LHCN-M2 (cell line): ENCODE measurements at places on chromosomes 2 and 18.

DNA sequence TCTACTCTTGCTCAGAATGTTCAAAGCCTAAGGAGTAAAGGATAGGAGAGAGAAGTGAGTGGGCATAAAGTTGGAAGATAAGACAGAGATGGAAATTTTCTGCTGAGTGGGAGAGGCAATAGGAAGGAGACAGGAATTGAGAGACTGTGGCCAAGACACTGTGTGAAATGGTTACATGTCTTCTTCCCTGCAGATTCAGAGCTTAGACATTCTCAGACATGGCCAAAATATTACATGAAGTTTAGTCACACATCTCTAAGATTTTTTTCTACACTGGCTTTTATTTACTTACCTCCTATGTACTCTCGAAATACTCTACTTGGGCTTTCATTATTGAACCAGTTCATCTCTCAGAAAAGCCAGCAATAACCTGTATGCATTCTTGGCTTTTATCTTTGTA, 363.0 kb upstream of the FANCL start:
- no peak for DNase-seq

GRCh38 chr2:213205944-213206343, 54.5 kb upstream of the IKZF2 start:
- no peak for DNase-seq

DNA sequence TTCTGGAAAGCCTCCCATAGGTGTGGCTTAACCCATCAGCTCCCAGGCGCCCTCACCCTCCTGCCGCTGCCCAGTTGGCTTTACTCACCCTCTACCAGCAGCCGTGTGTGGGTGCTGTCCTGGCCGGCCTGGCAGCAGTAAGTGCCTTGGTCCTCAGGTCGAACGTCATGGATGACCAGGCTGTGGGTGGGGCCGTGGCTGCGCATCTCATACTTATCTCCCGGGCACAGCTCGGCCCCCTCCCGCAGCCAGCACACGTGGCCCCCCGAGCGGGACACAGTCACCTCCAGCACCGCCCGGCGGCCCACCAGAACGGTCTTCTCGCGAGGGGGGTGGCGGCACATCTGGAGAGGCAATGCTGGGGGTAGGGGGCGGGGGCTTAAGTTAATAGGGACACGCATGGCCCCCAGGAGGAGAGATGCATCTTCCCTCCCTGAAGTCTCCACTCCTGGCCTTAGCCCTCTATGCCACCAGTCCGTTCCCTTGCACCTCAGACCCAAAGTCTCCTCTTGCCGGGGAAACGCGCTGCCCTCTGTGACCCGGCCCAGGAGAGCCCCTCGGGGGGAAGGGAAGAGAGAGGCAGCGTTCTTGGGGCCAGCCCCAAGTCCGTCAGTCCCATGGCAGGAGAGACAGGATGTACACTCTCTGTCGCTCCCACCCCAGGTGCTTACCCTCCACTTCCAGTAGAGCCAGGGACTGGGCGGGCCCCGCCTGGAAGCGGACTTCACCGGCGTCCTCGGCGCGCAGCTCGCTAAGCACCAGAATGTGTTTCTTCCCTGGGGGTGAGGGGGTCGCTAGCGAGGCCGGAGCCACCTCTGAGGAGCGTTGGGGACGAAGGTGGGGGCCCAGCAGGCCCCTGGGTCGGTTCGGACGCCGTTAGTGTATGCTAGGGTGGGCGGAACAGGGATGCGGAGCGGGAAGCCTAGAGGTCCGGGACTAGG, 7.9 kb downstream of the TMEM198 start:
- peak; percentile 66 for DNase-seq

DNA sequence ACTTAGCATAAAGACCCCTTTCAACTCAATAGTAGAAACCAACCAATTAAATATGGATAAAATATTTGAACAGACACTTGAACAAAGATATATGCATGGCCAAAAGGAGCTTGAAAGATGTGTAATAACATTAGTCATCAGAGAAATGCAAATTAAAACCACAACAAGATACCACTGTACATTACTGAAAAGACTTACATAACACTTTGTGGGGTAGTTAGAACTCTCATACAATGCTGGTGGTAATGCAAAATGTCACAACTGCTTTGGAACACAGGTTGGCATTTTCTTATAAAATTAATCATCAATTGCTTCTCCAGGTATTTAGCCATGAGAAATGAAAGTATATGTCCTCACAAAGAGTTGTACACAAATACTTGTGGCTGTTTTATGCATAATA, 60.7 kb downstream of the TTC27 start:
- peak; percentile 63 for DNase-seq

- DNase-seq = peak; percentile 62
Measured at GRCh38 chr2:222318026-222318711, 19.4 kb upstream of the PAX3 start.

GRCh38 chr2:156635646-156636045, 199.5 kb downstream of the GPD2 start:
- DNase-seq = no peak

GRCh38 chr2:18971628-18972027, 382.3 kb upstream of the NT5C1B start:
- DNase-seq = peak; percentile 21

- DNase-seq = no peak
Measured at GRCh38 chr2:222608081-222608480, 47.8 kb downstream of the FARSB start.

GRCh38 chr2:219441451-219442255, 7.0 kb downstream of the SPEG start:
- peak; percentile 59 for DNase-seq

- no peak for DNase-seq
Measured at GRCh38 chr2:207288628-207289027, 122.9 kb upstream of the KLF7 start.

DNA sequence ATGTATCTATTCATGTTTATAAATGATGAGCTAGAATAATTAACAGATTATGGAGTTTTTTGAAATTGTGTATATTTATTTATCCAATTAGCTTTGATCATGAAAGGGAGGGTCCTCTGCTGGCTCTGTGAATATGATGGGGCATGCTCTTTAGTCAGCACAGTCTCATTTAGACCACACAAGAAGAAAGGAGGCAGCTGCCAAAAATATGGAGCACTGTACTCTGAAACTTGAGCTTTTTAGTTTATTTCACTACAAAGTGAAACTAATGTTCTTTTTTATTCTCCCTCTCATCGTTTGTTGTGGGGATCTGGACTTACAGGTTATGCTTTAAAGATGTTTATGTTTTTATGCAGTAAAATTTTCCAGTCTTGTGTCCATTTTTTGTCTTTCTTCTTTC, 266.9 kb upstream of the GULP1 start:
- peak; percentile 43 for DNase-seq

GRCh38 chr18:8609659-8610458, 622 bp downstream of the RAB12 start:
- DNase-seq = peak; percentile 7
